ENCODE measurements at places on chromosomes 4 and X.

DNA sequence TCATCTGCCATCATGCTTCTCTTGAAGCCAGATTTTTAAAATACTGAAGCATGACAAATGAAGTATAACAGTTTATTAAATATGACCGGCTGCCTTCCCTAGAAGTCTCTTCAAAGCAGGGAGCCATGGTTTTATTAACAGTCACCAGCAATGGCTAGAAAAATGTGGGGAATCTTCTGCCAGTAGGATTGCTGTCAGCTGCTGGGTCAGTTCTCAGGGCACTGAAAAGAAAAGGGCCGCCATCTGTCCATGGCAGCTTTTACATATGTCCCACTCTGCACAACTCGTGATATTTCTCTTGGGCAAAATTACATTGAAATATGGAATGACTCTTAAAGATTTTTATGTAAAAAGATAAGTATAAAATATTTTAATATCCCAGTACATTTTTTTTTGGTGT, 2.8 kb downstream of the CCNG2 start:
- DNase-seq: no peak

DNA sequence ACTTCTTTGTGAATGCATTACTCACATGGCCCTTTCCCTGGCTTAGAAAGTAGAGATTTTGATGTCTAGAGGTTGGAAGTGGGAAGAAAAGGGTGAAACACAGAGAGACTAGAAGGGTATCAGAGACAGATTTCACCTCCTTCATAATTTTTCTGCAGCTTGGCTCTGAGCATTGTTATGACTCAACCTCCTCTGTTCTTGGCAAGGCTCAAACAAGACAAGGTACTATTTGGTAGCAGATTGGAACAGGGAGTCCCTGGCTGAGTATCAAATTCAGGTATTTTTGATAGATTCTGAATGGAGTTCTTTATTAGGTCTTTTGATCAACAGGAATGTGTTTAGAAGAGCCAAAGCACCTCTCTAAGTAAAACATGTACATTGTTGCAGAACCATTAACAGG, 146.3 kb upstream of the CHRDL1 start:
- DNase-seq: no peak

DNA sequence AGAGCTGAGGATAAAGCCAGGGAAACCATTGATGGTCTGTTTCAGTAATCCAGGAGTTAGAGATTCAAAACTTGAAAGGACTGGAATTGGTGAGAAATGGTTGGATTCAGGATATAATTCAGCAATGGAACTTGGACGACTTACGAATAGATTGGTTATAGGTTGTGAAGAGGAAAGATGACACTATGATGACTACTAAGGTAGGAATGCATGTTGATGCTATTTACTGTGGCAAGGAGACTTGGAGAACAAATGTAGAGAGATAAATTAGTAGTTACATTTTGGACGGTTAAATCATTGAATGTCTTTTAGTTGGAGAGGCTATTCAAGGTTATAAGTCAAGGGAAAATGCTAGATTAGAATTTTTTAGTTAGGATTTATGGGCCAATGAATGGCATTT, 365.4 kb upstream of the TECRL start:
- DNase-seq: no peak

- DNase-seq: peak; percentile 9
These were observed 240.0 kb downstream of the FRMPD4 start for GRCh38 chrX:12378253-12378652.

- DNase-seq: no peak
These were observed 4.0 kb upstream of the DKC1 start for GRCh38 chrX:154758696-154759095.

DNA sequence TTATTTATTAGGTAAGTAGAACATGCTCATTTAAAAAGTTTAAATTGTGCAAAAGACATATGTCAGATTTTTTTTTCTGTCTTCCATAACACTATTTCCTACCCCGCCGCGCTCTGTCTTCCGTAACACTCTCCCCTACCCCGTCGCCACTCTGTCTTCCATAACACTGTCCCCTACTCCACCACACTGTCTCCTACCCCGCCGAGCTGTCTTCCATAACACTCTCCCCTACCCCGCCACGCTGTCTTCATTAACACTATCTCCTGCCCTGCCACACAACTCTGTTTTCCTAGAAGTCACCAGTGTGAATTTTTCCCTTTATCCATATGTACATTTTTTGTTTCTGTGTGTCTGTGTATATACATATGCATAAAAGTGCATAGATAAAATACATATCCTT, 4.4 kb downstream of the MSMO1 start:
- no peak for DNase-seq

DNA sequence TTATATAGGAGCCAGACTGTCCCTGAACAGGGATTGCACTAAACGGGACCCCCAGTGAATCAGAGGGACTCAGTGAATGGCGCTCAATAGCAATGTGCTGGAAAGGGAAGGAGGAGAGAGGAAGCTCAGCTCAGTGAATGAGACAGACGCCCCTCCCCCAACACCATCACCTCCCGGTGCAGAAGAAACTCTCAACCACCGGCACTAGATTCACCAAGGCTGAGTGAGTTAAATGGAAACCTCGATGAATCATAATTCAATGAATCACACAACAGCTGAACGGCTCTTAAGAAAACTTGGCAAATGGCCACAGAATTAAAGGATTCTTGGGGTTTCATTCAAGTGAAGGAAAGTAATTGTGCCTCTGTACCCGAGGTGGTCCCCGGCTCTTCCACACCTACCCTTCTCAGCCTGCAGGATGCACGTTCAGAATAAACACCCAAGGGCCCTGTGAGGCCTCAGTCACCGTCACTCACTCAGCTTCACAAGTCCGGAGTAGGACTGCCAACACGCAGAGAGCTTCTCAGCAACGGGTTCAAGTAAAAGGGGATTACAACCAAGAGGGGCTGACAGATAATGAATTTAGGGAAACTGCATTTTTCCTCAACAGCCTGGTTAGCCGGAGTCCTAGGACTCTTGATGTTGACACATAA, 29.3 kb downstream of the CRMP1 start:
- DNase-seq: peak; percentile 34

- peak; percentile 52 for DNase-seq
These were observed 110.6 kb upstream of the FSTL5 start for GRCh38 chr4:162274354-162274753.

GRCh38 chrX:24145303-24146186, 4.0 kb upstream of the ZFX start:
- no peak for DNase-seq

DNA sequence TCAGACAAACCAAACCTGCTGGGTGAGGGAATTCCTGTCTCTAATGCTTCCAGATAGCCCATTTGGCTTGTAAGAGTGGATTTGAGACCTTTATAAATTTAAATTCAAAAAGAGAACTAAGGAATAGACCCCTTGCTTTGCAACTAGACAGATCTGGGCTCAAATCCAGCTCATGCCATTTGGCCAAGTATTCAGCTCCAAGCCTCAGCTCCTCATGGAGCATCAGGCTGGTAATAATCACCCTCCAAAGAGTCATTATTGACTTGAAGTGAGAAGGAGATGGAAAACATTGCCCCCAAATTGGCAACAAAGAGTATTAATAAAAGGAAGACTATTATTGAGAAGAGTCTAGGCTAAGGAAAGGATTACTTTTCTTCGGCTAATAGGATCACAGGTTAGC, 134.7 kb downstream of the PDE5A start:
- no peak for DNase-seq

DNA sequence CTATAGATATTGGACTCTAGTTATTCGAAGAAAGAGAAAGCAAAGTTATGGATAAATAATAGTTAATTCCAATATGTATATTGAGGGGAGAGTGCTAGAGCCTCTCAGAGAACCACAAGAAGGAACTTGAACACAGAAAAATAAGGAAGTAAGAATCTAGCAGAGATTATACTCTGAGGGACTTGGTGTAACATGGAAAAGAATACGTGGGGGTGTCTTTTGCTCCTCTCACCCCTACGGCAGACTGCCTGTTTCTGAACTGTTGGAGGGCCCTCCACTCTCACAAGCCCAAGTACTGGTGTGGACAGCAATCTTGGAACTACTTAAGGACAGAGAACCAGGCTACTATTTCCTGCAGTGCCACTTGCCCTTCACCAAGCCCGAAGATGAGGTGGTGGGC, 1174.4 kb upstream of the PCDH10 start:
- no peak for DNase-seq

- DNase-seq: no peak
These were observed 1.7 kb upstream of the PRDM8 start for GRCh38 chr4:80195441-80196140.

DNA sequence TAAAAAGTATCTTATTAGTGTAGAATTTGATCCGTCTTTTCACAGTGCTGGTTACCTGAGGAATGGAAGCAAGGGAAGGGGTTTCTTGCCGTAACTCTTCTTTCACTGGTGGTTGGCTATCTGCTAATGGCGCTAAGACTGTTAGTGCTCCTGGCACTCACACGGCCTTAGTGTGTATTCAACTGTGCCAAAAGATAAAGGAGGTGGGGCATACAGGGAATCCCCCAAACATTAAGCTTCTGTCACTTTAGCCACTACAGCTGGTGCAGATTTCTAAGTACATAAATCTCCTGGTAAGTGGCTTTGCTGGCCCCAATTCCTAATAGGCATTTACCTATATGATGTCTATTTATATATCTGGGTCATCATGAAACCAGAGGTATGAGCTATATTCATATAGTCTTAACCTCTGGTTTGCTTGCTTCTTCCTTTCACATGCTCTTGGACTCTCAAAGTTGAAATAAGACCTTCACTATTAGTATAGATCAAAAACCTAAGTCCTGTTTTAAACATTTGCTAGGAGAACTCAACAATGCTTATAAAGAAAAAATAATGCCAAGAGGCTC, 95.1 kb downstream of the TSPAN7 start:
- DNase-seq: peak; percentile 91

DNA sequence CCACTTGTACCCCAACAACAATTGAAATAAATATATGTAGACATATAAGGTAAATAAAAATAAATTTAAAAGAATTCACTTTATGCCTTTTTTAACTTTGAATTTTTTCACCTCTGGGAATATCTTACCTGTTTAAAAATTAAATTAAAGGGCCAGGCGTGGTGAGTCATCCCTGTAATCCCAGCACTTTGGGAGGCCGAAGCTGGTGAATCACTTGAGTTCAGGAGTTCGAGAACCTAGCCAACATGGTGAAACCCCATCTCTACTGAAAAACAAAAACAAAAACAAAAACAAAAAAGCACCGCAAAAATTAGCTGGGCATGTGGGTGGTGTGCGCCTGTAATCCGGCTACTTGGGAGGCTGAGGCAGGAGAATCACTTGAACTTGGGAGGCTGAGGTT, 164.8 kb downstream of the AASDH start:
- no peak for DNase-seq

GRCh38 chrX:39453889-39454621, 643.7 kb downstream of the BCOR start:
- peak; percentile 92 for DNase-seq

DNA sequence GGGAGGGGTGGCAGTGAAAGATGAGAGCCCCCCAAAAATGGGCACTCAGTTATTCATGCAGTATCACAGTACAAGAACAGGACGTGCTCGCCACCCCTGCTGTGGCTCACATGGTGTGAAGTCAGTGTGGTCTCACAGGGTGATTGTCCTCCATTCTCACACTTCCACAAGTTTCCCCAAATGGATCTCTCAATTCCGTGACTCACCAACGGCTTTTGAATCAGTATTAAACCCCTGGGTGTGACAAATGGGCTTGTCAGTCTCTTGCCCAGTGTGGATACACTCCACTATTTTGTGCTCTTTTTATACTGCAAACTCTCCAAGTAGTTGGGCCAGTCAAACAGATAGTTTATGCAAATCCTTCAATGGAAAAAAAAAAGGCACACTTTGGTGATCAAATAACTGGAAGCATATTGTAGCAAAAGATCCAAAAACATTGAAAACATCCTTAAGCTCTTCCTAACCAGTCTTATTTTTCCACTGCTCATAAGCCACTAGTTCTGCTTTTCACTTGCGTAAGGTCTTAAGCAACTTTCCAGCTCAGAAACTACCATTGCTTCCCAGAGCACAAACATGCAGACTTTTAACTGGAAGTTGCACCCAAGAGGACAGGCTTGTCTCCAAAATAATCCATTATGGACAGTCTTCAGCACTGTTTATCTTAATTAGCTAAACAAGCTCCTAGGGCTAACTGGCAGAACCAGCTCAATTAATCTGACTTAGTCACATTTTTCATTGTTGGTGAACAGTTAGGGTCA, 365.7 kb downstream of the PPP3CA start:
- no peak for DNase-seq

All from NCI-H524 (cell line).